ENCODE measurements at places on chromosomes 12 and 14.

DNA sequence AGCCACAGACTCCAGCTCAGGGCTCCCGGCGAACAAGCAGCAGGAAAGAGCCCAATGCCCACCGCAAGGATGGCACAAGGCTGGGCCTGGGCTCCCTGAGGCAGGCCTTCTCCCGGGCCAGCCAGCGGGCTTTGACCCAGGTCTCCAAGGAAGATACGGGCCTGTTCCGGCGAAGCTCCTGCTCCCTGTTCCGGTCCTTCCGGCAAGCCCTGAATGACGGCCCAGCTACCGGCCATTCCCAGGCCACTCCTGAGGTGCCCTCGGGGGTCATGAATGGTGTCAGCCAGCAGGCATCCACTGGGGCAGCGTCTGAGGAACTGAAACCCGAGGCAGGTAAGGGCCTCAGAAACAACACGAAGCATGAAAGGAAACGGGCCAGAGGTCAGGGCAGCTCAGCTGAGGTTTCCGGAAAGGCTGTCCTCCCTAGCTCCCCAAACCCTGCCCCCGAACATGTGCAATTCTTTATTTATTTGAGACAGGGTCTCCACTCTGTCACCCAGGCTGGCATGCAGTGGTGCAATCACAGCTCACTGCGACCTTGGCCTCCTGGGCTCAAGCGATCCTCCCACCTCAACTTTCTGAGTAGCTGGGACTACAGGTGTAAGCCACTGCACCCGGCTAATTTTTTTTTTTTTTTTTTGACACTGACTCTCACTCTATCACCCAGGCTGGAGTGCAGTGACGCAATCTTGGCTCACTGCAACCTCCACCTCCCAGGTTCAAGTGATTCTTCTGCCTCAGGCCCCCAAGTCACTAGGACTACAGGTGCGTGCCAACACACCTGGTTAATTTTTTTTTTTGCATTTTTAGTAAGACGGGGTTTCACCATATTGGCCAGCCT is 6.0 kb downstream of the EXOC3L4 start:
- DNase-seq, result no peak

DNA sequence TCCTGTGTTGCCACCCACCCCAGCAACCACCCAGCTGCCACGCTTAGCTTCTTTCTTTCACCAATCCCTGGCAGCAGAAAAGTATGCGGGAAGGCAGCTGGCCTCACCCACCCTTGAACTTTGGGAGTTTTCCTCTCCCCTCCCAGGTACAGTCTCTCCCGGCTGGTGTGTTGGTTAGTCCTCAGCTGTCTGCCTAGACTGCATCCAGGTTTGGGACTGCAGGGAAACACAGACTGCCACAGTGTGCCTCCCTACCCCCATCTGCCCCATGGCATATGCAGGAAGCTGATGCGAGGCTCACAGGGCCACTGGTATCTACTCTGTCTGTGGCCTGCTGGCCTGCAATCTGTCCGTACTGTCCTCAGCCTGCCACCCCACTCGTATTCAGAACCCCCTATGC is 2.1 kb downstream of the CD9 start:
- DNase-seq, result no peak

DNA sequence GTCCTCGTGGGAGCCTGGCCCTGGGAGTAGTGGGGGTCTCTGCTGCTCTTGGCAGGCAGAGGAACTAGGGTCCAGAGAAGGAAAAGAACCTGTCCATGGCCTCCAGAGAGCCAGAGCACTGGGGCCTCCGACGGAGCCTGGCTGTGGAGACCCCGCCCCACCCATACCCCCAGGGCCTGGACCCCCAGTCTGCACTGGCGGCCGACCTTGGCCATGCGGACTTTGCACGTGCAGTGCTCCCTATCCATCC is 1.1 kb downstream of the BEGAIN start:
- DNase-seq, result no peak

DNA sequence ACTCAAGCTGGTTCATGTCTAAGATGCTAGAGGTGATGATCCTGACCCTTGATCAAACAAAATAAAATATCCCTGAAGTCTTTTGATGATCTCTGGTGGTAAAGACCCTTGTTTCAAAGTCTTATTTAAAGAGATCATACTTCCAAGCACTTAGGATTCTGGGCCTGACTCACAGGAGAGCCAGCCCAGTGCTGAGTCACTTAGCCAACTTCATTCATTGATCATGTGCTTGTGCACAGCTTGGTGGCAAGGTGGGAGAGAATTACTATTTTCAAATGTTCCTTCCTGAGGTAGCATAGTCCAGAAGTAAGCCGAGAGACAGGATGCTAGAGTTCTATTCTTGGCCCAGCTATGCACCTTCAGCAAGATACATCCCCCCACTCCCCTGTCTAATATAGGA is 40.6 kb downstream of the SCN8A start:
- peak; percentile 17 for DNase-seq

DNA sequence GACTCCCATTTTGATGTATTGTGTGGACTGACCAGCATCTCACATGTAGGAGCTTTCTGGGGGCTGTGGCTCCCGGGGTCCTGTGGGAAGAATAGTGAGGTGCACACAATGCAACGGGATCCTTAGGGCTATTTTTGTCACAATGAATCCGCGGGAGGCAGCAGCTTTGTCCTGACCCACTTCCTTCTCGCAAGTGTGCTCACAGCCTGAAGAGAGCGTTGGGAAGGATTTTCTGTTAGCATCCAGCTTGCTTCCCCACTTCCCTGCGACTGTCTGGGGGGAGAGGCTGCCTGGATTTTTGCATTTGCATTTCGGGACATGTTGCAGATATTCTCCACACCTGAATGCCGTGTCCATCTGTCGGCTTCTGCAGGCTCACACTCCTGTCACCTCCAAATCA is 31.9 kb downstream of the FZD10 start:
- no peak for DNase-seq

GRCh38 chr14:103022002-103022684 is 35.2 kb downstream of the CDC42BPB start:
- DNase-seq, result no peak

GRCh38 chr12:47885012-47885501 is 19.7 kb downstream of the VDR start:
- DNase-seq, result no peak

GRCh38 chr12:113130457-113131135 is 5.0 kb downstream of the RASAL1 start:
- no peak for DNase-seq

DNA sequence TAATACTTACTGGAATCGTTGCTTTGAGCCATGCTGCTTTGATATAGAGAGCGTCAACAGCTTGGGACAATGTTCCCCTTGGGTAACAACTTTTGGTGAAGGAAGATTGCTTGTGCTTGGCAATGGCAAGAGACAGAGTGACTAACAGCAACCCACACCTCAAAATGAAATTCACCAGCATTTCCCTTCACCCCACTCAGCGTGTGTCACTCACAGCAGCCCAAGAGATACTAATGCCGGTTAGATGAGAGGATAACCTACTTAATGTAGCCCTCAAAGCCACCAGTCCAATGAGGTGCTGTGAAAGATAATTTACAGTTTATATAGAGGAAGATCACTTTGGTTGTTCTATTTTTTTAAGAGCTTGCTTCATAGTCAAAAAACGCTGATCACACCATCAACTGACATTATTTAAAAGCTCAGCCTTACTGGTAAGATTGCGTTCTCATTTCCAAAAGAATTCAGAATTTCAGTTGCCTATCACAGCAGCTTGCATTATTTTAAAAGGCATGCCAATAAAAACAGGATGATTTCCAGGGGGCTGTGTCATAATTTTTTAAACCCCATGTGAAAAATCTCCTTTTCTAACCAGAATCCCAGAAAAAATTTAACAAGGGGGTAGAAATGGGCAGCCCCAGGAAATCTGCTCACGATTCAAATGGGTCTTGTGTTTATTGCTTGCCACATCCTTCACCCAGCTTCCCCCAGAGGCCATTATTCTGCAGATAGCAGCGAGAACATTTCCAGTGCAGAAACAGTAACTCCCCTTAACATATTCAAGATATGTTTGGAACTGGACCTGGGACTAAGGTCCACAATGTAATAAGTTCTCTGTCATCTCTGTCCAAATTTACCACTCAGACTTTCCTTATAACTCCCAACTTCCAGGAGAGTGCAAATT is at the start of gene IL26:
IL26 (minus strand) TSS at position 235 of the 901 bp plus-strand sequence; CDS start at position 181, 54 bp downstream.
- DNase-seq, result no peak

- no peak for DNase-seq
These were observed 10.9 kb downstream of the FRS2 start for GRCh38 chr12:69481133-69481532.

GRCh38 chr12:129771238-129771637 is 132.6 kb downstream of the TMEM132D start:
- no peak for DNase-seq

GRCh38 chr12:12582193-12582881 is 19.7 kb upstream of the DUSP16 start:
- DNase-seq, result peak; percentile 16

GRCh38 chr14:64948612-64949210 is 6.2 kb upstream of the GPX2 start:
- DNase-seq, result no peak

Measured in suppressor macrophage treated with lipopolysaccharide for 4 hours (primary cell).